Keratinocyte (primary cell): ENCODE measurements at places on chromosomes 13 and 19. TPM values are rescaled to one million over a fixed set of nuclear protein-coding genes. Genes with fewer than 3 reads are reported as not detected.

DNA sequence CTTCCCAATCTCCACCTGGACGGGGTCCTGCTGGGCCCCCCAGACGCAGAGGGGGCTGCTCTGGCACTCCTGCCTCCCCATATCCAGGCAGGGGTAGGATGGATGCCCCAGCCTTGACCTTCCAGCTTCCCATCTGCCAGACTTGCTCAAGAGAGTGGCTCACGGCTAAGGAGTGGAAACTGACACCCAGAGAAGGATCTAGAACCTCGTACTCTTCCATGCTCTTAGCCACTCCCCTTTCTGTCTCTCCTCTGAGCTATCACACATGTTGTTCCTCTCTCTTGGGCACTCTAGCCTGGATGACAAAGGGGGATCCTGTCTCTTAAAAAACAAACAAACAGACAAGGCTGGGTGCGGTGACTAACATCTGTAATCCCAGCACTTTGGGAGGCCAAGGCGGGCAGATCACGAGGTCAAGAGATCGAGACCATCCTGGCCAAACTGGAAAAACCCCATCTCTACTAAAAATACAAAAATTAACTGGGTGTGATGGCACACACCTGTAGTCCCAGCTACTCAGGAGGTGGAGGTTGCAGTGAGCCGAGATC, 12.2 kb upstream of the FUT5 start:
- DNase-seq = no peak

- DNase-seq = peak; percentile 71
Observed at GRCh38 chr19:40398417-40399131, 8.6 kb upstream of the HIPK4 start.

GRCh38 chr13:44278166-44278565, 95.5 kb upstream of the SERP2 start:
- no peak for DNase-seq

DNA sequence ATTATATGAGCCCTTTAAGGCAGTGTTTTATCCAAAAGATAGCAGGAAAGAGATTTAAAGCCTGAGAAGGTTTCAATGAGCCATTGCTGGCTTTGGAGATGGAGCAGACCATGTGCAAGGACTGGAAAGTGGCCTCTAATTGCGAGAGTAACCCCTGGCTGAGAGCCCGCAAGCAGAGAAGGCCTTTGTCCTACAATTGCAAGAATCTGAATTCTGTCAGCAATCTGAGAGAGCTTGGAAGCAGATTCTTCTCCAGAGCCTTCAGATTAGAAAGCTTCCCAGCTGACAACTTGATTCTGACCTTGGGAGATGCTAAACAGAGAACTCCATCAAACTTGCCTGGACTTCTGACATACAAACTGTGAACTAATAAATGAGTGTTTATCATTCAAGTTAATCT, 528.7 kb upstream of the KLF12 start:
- no peak for DNase-seq

LYL1 gene
- 0.07 to 0.26 TPM (median 0.13 TPM) in 3 replicates for polyA plus RNA-seq
